Hippocampal formation (tissue), 2 donors: ENCODE measurements at places on chromosomes 5 and 9.

GRCh38 chr9:90985631-90986030, 184.0 kb downstream of the SYK start:
- DNase-seq: no peak

- DNase-seq: no peak
These were observed 82.3 kb downstream of the NUDT12 start for GRCh38 chr5:103480246-103480645.

DNA sequence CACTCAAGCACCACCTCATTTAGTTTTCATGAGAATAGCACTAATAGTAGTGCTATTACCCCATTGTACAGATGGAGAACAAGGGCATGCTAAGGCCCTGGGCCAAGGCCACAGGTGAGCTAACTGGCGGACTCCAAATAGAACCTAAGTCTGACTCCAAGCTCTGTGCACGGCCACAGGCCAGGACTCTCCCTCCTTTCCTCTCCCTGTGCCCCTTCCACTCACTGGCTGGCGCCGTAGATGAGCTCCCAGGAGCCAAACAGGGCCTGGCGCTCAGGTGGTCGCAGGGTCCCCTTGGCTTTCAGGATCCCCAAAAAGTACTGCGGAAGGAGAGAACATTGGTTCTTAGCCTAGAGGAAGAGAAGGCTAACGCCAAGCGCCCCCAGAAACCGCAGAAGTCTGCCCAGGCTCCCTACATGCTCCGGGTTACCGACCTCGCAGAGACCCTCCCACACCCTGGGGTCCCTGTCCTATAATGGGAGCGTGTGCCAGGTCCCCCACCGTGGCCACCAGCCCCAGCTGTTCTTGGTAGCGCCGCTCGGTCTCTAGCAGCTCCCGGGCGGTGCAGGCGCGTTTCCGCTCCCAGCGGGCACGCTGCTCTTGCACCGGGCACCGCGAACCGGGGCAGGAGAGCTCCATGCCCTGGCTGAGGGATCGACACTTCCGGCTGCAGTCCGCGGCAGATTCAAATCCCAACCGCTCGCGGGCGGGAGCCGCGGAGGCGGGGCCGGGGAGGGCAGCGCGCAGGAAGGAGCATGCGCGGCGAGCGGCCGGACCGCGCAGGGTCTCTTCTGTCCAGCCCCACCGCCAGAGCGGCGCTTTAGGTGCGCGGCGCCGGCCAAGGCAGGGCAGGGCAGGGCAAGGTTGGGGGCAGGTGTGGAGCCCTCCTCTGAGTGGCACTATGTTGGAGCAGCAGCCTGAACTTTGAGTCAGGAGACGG, at the start of gene ARHGEF39:
Gene ARHGEF39, minus strand, starts transcription at position 665 of the 940 bp plus-strand sequence. Its CDS starts 26 bp downstream, at position 639.
- peak; percentile 66 for DNase-seq

DNA sequence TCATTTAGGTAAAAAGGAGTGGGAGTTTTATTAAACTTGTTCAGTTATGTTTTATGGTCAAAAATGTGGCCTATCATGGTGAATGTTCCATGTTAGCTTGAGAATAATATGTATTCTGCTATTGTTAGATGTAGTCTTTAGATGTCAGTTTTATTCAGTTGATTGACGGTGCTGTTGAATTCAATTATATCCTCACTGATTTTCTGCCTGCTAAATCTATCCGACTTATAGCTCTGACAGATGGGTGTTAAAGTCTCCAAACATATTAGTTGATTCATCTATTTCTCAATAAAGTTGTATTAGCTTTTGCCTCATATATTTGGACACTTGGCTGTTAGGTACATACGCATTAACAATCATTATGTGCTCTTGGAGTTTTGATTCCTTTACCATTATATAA, 49.0 kb upstream of the ALDH1A1 start:
- no peak for DNase-seq

- no peak for DNase-seq
These were observed 212.2 kb upstream of the SLC24A2 start for GRCh38 chr9:20001058-20001457.

DNA sequence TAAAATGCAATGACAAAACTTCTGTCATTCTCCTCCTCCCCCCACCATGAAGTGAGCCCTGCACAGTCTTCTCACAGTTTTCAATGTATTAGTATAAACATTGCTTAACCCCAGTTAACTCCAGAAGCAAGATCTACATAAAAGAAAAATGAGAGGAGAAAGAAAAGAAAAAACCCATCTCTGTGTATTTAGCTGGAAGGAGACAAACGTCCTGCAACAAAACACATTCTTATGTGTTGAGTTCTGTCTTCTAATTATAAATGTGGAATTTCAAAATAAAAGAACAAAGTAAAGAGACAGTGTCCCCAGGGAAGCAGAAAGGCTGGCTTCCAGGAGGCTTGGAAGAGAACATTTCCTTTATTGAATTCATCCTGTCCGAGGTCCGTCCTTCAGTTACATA, 491.9 kb upstream of the TUSC1 start:
- no peak for DNase-seq
